Right hindlimb (tissue), 1 donor: ENCODE measurements at places on chromosomes 1 and 21.

GRCh38 chr21:29888437-29888836 lies 51.4 kb downstream of the GRIK1 start:
- DNase-seq = no peak

GRCh38 chr1:196660852-196661251 lies 9.0 kb downstream of the CFH start:
- no peak for DNase-seq

DNA sequence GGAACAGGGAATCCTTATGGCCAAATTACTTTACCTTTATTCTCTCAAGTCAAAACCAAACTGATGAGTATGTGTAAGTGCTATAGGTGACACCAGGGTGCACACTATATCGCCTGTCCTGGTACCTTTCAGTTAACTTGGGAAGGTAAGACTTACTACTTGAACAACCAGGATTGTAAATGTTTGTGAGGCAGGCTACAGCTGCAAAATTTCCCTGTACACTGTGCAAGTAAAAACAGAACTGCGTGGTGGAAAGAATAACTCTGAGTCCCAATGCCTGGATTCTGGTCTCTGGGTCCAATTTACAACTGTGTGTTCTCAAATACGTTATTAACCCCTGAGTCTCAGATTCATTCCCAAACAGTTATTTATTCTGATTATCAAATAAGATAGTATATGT lies 73.5 kb downstream of the TENT5C start:
- DNase-seq = no peak

GRCh38 chr1:243489681-243490546 lies 234.1 kb downstream of the SDCCAG8 start:
- DNase-seq = no peak

DNA sequence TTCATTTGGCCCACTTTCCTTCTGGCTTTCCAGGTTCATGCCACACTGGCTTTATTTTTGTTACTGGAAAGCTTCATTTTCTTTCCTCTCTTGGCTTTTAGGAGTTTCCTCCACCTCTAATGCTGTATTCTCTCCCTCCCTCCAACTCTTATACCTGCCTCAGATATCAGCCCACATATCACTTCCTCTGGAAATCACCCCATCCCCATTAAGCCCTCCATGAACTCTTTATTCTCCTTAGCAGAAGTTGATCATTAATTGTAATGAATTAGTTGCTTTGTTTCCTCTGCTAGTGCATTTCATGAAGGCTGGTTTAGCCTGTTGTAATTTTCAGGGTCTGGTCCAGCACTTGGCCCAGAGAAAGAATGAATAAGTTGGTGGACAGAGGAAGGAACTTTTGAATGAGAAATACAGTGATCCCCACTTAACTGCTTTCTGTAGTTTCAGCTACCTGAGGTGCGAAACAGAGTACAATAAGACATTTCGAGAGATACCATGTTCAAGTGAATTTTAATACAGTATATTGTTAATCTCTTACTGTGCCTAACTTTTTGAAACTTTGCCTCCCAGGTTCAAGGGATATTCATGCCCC lies 1.7 kb downstream of the SOAT1 start:
- no peak for DNase-seq

- no peak for DNase-seq
Observed at GRCh38 chr1:201335174-201335870, 42.2 kb downstream of the TNNT2 start.

DNA sequence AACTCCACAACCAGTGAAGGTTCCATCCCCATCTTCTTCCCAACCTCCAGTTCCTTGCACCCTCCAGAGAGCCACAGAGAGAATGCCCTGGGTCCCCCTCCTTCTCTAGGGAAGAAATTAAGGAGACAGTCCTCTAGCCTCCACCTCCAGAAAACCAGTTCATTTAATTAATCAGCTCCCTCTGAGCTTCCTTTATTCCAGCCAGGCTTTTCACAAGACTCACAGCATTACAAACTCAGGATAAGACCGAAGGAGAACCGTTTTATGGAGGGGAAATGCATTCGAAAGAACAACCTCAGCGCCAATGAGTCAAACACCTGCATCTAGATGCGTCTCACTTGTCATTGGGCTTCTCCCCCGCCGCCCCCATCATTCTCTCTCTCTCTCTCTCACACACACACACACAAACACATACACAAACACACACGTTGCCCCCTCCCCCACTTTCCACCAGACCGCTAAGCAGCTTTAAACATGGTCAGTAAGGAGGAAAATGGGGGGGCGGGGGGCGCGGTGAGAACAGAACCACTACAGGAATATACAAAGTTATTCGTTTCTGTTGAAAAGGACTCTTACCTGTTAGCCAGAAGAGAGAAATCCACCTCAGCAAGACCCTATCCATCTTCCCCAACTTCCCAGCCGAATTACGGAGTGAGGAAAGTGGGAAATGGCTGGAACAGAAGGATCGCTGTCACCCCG lies 544 bp downstream of the ILDR2 start:
- peak; percentile 26 for DNase-seq

- no peak for DNase-seq
Observed at GRCh38 chr1:61523229-61523628, 201.7 kb downstream of the TM2D1 start.

DNA sequence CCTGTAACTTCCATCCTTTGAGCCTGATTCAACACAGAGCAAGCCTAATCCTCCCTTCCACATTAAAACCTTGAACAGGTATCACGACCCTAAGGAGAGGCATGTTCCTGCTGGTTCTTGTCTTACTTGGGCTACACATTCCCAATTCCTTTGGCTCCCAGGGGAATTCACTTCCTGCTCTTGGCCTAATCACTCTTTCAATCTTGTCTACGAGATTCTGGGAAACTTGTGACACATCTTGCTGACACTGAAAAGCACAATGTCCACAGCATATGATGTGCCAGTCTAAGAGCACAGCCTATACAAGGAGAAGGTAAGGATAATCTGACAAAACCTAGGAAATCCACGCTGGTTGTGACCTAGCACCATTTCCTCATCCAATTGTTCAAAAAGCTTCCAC lies 163.9 kb downstream of the GABPA start:
- DNase-seq = no peak
